ENCODE measurements at places on chromosomes 11 and 22.
A peak's percentile ranks its signal among the peaks of the same experiment; 100 is the strongest.

- no peak for DNase-seq
Measured at GRCh38 chr11:6642957-6643356, 12.7 kb downstream of the DCHS1 start.

- no peak for DNase-seq
Measured at GRCh38 chr11:104625246-104625645, 273.0 kb downstream of the CASP12 start.

- no peak for DNase-seq
Measured at GRCh38 chr11:131675121-131675888, 304.9 kb downstream of the NTM start.

DNA sequence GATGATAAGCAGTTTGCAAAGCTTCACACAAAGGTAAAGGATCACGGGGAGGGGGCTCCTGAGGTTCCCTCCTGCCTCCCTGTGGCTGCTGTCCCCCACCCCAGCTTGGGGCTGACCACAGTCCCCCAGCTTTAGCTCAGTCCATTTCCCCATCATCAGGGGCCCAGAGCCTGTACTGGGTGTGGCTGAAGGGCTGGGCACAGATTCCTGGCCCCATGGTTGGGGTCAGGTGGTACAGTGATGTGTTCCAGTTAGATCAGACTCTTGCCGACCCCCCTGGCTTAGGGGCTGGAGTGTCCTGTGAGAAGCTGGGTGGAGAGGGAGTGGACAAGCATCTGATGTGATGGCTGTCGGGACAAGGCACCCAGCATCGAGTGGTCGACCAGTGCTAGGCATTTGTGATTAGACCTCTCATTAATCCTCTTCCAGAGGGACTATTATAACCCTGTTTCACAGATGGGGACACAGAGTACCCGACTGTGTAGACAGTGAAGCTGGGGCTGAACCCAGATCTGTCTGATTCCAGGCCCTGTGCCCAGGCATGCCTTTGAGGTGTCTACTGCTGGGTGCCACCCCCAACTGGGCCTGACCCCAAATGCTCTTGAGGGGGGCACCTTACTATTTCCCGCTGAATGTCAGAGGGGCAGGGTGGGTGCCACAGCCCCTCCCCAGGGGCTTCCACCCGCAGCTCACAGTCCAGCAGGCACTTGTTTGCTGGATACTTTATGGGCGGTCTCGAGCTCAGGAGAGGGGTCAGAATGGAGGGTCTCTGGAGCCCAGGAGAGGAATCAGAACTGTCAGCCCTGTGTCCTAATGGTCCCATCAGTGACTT lies 4.3 kb downstream of the SHANK3 start:
- no peak for DNase-seq

- DNase-seq, result no peak
Measured at GRCh38 chr11:70368961-70369360, 29.4 kb upstream of the CTTN start.

- DNase-seq, result no peak
Measured at GRCh38 chr11:83035070-83035854, 36.4 kb downstream of the RAB30 start.

GRCh38 chr11:132980670-132981069 lies 551.6 kb downstream of the OPCML start:
- no peak for DNase-seq

- no peak for DNase-seq
Measured at GRCh38 chr11:32562839-32563599, 20.6 kb upstream of the EIF3M start.

DNA sequence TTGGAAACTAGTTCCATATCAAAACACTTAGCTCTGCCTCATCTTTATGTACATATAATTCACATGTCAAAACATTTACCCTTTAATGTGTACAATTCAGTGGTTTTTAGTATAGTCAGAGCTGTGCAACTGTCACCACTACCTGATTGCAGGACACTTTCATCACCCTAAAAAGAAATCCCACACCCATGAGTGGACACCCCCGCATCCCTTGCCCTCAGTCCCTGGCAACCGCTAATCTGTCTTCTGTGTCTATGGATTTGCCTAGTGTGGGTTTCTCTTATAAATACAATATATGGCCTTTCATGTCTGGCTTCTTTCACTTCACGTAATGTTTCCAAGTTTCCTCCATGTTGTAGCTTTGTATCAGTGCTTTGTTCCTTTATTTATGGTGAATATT lies 8.6 kb upstream of the EMID1 start:
- no peak for DNase-seq

GRCh38 chr11:66371627-66372415 lies at the start of gene SLC29A2:
Gene SLC29A2, minus strand, starts transcription at chr11:66371760. Its CDS starts 169 bp downstream, at chr11:66371591.
- DNase-seq, result peak; percentile 64

- no peak for DNase-seq
Measured at GRCh38 chr11:103923451-103923931, 112.9 kb upstream of the DDI1 start.

DNA sequence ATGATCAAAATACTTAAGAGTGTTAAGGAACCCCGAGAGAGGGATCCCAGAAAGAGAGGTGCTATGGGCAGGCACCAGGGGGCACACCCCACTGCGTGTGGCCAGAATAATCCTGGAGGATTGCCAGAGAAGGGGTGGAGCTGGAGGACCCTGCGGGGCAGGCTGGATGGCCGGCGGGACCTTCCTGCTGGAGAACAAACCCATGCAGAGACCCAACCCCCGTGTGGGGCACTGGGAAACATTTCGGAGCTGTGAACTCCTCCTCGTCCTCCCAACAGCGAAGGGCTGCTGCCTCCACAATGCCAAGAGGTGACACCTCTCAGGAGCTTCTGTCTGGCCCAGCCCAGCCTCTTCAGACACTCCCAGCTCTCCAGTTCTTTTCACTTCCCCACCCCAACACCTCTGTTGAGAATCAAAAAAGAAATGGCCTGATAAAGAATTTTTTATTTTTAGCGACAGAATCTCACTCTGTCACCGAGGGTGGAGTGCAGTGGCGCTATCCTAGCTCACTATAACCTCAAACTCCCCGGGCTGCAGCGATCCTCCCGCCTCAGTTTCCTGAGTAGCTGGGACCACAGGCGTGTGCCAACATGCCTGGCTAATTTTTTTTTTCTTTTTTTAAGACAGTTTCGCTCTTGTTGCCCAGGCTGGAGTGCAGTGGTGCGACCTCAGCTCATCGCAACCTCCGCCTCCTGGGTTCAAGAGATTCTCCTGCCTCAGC lies 25.6 kb downstream of the RHOD start:
- no peak for DNase-seq

DNA sequence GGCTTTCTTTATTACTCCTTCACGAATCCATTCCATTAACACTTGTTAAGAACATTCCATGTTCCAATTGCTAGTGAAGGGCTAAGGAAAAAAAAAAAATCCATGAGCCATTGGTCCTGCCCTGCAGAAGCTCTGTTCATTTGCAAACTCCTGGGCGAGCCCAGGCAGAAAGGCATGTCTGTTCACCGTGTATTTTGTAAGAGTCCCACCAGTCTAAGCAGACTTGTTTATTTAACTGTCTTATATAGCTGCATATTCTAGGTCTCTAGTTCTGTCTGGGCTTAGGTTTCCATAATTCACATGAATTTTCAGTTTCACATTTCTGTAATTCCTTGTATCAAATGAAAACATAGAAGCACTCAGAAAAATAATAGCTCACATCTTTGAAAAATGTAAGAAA lies 97.4 kb upstream of the POU2AF2 start:
- DNase-seq, result no peak

DNA sequence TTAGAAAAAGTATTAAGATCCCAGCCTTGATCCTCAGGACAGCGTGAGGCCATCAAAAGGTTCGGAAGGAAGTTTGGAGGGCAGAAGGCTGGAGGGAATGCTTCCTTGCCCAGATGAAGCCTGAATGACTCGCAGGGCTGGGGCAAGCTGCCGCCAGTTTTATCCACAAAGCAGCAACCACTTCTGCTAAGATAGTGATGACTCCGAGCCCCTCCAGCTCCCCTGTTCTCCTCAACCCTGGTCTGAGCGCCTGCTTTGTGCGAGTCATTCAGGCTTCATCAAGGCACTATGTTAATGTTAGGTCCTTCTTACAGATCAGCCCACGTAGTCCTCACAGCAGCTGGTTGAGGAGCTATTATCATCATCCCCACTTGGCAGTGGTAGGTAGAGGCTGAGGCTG lies 158.8 kb downstream of the COMMD9 start:
- DNase-seq, result no peak

GRCh38 chr22:31295831-31296657 lies 3.8 kb upstream of the PIK3IP1 start:
- no peak for DNase-seq

- DNase-seq, result no peak
Measured at GRCh38 chr22:45997077-45997776, 20.3 kb upstream of the WNT7B start.

- no peak for DNase-seq
Measured at GRCh38 chr22:50720301-50721256, 17.4 kb upstream of the ACR start.

DNA sequence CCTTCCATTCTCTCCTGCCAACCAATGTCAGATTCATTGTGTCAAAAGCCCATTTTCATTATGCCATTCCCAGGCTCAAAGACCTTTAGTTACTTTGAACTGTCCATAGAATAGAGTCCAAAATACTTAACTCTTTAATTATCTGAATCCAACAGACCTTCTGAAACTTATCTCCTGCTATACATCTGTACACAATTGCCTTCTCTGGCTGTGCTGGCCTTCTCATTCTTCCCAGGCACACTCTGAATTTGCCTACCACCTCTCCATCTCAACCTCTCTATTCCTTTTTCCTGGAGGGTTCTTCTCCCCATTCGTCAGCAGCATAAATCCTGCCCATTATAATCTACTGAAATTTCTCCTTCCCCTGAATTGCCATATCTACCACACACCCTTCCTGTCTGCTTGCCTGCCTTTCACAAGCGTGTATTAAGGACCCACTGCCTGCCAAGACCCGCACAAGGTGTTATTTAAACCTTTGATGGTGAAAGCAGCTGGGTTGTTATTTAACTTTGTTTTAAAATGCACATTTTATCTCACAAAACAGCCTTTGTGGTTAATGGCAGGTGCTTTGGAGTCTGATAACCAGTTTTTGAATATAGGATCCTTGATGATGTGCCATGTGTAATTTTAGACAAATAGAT lies 125.9 kb downstream of the CCDC81 start:
- DNase-seq, result no peak

DNA sequence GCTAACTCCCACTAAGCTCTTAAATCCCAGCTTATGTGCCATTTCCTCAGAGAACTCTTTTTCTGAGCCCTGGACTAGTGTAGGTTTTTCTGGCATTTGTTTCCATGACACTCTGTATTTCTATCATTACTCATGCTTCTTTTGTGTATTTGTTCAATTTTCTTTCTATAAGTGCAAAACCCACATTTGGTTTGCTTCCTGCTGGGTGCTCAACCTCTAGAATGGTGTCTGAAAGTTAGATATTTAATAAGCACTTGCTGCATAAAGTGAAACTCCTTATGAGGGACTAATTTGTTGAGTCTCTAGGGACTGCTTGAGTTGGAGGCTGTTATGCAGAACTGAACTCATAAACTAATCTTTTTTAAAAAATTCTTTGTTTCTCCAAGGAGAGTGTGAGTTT lies 68.6 kb downstream of the SYT9 start:
- DNase-seq, result no peak

DNA sequence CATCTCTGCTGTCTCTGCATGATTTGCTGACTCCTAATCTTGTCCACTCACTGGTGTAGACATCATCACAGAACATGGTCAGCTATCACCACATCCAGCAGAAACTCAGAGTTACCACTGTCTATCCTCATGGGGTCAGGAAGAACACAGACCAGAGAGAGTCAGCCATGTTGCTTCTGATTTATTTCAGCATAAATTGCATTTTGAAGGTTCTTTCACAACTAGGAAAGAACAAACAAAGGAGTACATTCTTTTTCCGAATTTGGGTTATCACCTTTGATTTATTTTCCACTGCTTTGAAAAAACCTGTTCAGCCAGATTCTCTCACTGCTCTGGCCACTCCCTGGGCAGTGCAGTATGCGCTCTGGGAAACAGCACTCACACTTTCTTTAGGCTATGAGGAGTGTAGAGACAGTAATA lies 172.0 kb upstream of the MTMR2 start:
- DNase-seq, result no peak

GRCh38 chr22:47038206-47038835 lies 275.9 kb downstream of the TBC1D22A start:
- DNase-seq, result no peak

DNA sequence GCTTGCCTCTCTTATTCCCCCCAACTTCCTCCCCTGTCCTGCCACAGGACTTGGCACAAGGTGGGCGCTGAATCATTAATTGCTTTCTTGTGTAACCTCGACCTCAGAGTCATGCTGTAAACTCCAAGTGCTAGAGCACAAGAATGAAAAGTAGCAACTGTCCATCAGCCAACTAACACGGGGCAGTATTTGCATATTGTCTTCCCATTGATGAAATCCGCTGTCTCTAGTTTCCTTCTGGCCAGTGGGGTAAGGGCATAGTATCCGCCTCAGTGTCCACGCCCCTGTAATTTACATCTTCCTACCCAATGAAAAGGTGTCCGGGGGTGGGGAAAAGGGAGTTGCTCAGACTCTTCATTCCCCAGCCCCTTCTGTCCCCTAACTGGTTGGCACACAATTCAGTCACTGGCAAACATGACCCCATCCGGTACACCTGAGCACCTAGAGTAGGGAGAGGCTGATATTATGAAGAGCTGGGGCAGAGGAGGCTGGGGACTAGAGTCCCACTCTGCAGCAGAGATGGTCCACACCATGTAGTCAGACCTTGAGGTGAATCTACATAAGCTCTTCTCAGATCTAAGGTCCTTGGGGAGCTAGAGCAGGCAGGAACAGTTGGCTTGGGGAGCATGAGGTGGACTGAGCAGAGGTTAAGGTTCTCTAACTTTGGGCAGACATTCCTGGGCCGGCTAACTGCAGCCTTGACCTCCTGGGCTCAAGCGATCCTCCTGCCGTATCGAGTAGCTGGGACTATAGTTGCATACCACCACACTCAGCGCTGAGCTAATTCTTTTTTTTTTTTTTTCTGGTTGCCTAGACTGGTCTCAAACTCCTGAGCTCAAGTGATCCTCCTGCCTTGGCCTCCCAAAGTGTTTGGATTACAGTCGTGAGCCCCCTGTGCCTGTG lies 6.8 kb upstream of the GGA1 start:
- no peak for DNase-seq

- DNase-seq, result no peak
Measured at GRCh38 chr11:44709966-44710365, 16.8 kb upstream of the TSPAN18 start.

DNA sequence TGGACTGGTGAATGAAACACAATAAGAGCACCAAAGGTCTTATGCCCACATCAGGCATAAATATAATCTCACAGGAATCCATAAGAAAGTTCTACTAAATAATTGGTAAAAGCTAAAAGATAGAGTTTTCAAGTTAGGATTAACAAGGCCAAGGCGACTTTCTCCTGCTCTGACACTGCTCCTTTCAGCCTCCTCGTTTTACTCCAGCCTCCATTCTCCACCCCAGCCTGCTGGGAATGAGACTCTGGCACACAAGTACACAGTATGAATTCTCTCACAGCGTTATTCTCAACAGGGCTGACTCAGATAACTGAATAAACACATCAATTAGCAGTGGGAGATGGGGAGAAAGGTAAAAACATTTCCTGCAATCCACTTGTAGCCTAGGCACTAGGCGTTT lies 94.9 kb downstream of the APOL5 start:
- DNase-seq, result no peak

All from stimulated activated CD4-positive, alpha-beta T cell treated with anti-CD3 and anti-CD28 coated beads, TNF-alpha, amount 100 ng/mL, for 4 hours (primary cell).